GM03348 (cell line): ENCODE measurements at places on chromosomes 1 and 21.

GRCh38 chr1:908661-909060 lies 15.1 kb upstream of the SAMD11 start:
- no peak for DNase-seq

DNA sequence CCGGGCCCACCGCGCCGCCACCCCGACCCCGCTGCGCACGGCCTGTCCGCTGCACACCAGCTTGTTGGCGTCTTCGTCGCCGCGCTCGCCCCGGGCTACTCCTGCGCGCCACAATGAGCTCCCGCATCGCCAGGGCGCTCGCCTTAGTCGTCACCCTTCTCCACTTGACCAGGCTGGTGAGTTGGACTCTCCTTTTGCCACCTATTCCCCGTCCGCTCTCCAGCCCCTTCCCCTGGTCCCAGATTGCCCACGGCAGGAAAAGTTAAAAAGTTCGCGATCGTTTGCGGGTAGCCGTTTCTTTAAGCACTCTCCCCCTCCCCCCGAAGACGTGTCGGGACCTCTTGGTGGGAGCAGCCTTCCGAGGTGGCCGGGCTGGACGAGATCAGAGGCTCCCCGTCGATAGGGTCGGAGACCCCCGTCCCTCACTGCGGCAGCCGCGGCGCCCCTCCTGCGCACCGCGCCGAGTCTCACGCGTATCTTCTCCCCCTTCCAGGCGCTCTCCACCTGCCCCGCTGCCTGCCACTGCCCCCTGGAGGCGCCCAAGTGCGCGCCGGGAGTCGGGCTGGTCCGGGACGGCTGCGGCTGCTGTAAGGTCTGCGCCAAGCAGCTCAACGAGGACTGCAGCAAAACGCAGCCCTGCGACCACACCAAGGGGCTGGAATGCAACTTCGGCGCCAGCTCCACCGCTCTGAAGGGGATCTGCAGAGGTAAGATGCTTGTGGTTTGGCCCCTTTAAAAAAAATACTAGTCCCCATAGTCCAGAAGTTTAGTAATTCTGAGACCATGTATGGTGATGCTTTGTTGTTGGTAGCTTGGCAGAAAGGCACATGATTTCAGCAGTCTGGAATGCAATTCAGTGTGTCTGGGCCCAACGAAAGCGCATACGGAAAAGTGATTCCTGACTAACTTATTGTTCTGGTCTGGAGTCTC lies 576 bp downstream of the CCN1 start:
- peak; percentile 65 for DNase-seq

GRCh38 chr1:228154670-228155571 lies 5.2 kb downstream of the GJC2 start:
- DNase-seq: no peak

DNA sequence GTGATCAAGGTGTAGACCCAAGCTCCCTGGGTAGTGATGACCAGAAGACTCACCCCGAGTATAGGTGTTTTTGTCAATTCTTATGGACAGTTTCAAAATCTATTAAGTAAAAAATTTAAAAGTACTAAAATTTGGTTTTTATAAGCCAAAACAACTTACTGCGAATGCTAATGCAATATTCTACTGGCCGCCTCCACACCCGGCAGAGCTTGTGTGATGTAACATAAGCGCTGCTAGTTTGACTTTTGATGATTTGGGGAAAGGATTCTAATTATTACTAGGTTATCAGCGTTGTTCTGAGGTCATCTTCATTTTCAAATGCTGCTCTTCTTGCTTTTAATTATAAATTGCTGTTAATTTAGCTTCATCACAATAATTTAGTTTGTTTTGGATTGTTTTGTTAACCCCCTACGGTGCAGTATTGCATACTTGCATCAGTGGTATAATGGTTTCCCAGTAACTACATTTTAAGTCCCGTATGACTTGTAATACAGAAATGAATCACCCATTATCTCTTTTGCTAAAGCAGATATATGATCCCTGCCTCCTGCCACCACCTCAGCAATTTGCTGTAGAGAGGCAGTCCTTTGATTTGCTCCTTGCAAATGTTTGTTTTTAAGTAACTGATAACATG lies 178.0 kb downstream of the SDCCAG8 start:
- DNase-seq: no peak

GRCh38 chr1:162535501-162535900 lies 26.0 kb upstream of the UAP1 start:
- DNase-seq: no peak

GRCh38 chr1:213541641-213542040 lies 446.1 kb upstream of the PROX1 start:
- DNase-seq: no peak

GRCh38 chr1:145707183-145707867 lies at the start of gene PDZK1:
PDZK1 (minus strand) TSS chr1:145707368; CDS start chr1:145688021, 19,347 bp downstream.
- DNase-seq: no peak

- no peak for DNase-seq
Observed at GRCh38 chr1:230744382-230744781, 2.8 kb upstream of the CAPN9 start.

DNA sequence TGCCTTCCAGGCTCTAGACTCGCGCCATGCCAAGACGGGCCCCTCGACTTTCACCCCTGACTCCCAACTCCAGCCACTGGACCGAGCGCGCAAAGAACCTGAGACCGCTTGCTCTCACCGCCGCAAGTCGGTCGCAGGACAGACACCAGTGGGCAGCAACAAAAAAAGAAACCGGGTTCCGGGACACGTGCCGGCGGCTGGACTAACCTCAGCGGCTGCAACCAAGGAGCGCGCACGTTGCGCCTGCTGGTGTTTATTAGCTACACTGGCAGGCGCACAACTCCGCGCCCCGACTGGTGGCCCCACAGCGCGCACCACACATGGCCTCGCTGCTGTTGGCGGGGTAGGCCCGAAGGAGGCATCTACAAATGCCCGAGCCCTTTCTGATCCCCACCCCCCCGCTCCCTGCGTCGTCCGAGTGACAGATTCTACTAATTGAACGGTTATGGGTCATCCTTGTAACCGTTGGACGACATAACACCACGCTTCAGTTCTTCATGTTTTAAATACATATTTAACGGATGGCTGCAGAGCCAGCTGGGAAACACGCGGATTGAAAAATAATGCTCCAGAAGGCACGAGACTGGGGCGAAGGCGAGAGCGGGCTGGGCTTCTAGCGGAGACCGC lies 2.0 kb upstream of the OLIG2 start:
- DNase-seq: no peak
